ENCODE measurements at places on chromosomes 2 and 18.

DNA sequence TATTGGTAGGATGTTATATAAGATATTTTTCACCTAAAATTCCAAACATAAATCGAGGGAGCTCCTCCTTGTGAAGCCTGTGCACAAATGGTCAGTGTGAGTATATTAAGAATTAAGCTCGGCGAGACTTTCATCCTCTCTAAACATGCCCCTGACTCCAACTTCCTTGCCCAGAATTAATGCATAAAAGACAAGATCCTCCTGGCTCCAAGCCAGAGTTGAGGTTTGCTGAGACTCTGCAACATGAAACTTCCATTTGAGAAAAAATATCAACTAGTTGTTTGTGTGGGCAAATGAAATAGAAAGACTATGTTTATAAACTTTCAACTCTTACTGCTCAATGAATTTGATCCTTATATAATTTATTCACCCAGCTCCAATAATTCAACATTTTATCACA is 68.1 kb downstream of the CCDC178 start:
- no peak for DNase-seq

DNA sequence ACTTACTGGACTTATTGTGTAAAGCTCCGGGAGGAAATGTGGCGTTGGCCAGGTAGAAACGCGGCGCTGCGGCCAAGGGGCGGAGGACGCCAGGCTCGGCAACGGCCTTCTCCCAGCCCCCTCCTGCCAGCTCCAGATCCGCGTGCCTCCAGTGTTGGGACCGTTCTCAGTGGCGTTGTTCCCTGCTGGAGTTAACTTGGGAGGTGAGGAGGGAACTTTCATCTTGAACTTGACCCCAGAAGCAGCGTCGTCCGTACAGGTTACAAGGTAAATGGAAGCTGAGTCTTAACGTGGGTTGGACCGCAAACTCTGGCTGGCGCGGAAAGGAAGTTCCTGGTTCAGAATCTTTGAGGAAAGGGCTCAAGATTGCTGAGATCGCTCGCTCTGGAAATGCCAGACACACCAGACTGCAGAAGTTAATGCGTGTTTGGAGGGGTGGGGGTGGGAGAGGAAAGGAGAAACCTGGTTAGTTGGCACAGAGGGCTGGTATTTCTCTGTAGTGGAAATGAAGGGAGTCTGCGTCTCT is 1.3 kb downstream of the TANC1 start:
- peak; percentile 45 for DNase-seq

DNA sequence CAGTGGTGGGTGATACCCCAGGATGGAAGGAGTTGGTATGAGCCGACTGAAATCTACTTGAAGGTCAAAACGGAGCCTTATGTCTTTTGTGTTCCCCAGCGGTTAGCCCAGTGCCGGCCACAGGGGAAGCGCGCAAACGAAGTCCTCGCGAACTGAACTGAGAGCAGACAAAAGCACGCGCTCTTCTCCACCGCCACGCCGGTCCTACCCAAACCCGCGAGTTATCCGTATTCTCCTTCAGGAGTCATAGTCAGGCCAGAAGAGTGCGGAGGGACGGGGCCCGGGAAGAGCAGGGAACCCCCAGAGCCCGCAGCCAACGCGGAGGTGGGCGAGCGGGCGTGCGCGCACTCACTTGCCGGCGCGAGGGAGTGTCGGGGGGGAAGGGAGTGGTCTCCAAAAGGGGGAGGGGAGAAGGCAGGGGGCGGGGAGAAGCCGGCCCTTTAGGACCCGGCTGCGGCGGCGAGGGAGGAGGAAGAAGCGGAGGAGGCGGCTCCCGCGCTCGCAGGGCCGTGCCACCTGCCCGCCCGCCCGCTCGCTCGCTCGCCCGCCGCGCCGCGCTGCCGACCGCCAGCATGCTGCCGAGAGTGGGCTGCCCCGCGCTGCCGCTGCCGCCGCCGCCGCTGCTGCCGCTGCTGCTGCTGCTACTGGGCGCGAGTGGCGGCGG is at the start of gene IGFBP2:
Gene IGFBP2 (plus strand): TSS at position 469 of the 664 bp plus-strand sequence. CDS start 104 bp downstream, at position 573.
- peak; percentile 82 for DNase-seq

- DNase-seq, result no peak
These were observed 58.1 kb downstream of the SPATS2L start for GRCh38 chr2:200364620-200365019.

DNA sequence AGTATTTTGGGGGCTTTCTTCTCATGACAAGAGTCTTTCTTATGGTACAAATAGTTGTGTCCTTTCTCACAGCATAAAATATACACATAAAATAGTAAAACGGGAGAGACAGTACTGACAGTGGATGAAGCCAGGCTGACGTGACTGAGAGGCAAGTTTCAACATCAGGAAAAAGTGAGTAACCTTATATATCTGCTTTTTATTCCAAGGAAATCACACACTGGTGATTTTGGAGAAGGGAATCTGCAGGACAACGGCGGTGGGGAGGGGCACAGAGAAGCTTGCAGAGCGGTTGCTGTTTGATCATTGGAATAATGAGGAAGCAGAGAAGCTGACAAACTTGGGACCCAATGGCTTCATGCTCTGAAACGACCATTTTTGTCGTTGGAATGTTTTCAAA is 130.6 kb upstream of the ZNF236 start:
- DNase-seq, result no peak

- DNase-seq, result no peak
These were observed 34.2 kb downstream of the HJURP start for GRCh38 chr2:233819884-233820773.

DNA sequence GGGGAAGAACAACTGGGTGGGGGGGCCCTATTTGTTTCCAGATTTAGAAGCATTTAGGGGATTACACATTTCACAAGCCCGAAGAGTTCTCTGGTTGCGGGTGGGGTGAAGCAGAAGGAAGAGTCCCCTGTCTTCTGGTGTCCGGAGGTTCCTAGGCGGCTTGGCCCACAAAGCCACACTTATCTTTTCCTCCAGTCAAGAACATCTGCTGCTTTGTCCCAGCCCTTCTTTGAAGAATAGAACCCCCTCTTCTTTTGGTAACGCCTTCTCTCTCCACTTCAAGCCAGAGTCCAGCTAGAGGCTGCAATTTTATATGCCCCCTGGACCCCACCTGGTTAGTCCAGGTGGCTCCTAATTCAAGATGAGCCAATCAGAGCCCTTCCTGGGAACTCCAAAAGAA is 15.8 kb downstream of the BOLA3 start:
- no peak for DNase-seq

GRCh38 chr2:172087207-172087779 is 2.0 kb downstream of the DLX1 start:
- DNase-seq, result no peak

DNA sequence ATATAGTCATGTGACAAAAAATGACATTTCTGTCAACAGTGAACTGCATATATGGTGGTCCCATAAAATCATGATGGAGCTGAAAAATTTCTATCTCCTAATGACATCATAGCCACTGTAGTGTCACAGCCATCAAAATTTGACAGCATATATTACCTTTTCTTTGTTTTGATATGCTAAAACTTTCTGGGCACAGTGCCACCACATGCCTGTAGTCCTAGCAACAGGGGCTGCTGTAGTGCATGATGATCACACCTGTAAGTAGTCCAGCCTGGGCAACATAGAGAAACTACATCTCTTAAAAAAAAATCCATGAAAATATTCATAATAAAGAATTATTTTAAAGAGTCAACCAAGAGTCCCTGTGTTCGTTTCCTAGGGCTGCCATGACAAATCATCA is 155.5 kb upstream of the SERTAD2 start:
- no peak for DNase-seq

DNA sequence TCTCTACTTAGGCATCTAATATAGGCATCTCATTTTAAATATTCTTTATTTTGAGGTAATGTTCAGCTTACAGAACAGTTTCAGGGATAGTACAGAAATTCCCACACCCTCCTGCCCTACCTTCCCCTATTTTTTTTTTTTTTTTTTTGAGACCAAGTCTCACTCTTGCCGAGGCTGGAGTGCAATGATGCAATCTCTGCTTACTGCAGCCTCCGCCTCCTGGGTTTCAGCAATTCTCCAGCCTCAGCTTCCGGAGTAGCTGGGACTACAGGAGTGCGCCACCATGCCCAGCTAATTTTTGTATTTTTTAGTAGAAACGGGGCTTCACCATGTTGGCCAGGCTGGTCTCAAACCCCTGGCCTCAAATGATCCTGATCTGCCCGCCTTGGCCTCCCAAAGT is 97.6 kb downstream of the EPB41L5 start:
- no peak for DNase-seq

DNA sequence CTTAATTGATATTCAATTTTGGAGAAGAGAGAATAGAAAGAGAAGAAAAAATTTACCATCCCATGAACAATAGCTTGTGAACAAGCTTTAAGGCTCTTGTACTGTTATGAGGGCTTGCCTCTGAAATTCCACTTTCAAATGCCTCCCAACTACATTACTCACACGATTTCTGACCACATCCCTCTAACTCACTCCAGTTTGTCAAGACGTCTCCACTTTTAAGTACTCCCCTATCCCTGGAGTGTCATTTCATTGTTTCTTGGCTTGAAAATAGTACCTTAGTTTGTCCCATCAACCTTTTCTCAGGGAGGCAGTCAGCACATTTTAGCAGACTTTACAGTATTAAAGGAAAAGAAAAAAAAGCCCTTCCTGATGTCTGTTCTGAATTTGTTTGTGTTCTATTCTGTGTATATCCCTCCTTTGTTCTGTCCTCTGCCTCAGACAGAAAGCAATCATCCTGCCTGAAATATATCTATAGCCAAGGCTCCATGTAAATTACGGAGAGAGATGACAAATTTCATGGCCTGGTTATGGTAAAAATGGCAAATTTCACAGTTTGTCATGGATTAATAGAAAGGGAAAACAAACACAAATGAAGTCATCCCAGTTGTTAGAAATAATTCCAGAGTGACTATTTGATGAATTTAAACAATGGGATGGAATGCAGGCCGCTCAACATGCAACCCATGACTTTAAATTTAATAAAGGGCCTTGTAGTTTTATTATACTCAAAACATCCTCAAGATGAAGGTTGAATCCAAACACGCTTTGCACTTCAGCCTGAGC is 228.8 kb downstream of the ETAA1 start:
- DNase-seq, result no peak

DNA sequence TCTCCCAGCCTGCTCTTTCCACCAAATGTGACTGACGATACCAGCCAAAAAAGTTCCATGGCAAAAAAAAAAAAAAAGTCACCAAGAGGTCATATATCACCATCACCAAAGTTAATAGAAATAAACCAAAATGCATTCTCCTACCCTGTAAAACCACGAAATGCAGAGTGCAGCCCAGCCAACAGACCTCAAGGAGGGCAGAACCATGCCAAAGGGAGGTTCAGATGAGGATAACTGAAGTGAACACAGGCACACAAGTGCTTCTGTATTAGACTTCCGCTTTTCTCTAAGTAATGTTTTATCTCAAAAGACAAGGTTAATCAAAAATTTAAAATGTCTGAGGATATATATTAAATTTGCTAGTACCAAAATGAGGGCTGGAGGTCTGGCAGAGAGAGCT is 5.5 kb downstream of the SERPINE2 start:
- DNase-seq, result no peak

- DNase-seq, result no peak
These were observed 141.2 kb upstream of the TWIST2 start for GRCh38 chr2:238706673-238707072.

DNA sequence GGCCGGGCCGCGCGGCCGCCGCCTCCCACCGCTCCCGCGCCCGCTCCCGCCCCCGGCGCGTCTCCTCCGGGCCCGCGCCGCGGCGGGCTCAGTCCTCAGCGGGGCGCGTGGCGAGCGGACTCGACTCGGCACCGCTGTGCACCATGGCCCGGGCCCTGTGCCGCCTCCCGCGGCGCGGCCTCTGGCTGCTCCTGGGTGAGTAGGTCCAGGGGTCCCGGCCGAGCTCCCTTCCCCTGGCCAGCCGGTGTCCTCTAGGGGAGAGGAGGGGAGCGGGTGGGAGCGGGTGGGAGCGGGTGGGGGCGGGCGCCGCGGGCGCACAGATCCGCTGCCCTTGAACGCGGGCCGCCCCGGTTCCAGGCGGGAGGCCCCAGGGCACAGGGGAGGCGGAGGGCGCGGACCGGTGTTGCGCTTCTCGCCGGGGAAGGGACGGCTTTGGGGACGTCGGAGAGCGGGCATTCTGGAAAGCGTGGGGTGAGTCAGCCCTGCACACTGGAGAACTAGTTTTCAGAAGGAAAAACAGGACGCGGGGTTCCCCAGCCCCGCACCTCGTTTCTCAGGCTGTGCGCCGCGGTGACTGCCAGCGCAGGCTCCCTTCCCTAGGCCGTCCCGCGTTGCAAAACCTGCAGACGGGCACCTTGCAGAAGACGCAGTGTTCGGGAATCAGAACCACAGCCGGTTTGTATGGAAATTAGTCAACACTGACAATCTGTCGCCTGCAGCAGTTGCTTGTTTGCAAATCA is at the start of gene RAMP1:
Gene RAMP1 (plus strand): TSS at position 91 of the 740 bp plus-strand sequence. CDS start 53 bp downstream, at position 144.
- no peak for DNase-seq

GRCh38 chr2:158600155-158600802 is 143.5 kb downstream of the PKP4 start:
- DNase-seq, result no peak

DNA sequence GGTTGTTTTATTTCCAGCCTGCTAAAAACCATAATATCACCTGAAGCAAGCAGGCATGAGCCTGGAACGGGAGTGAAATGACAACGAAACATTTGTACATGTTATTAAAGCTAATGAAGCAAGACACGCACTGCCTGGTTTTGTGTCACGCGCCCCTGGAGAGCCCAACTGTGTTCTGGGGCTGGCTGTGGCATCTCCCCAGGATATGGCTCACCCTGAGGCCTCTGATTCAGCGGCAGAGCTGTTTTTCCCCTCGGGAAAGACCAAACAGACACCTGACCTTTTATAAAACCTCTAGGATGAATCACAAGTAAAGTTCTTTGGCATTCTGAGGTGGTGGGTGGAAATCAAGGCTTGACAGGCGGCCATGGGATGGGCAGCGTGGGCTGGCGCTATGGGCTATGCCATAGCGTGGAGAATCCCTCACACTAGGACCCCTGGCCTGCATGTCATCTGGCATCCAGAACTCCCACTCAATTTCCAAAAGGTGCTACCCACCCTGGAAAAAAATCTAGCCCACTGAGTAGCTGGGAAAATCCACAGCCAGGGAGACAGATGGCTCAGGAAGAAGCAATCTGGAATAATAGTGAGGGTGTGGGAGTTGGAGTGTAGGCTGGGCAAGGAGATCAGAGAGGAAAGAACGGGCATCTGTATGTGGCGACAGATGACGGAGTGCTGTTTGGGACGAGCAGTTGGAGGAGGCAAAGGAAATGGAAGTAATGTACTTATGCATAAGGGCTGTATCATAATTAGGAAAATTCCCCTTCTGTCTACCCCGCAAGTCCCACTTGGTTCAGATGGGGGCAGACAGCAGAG is 262.0 kb downstream of the AFF3 start:
- DNase-seq, result no peak
